Activated naive CD8-positive, alpha-beta T cell treated with anti-CD3 and anti-CD28 coated beads, Interleukin-2, amount 50 U/mL, for 24 hours (primary cell): ENCODE measurements at places on chromosomes 5 and 9.

DNA sequence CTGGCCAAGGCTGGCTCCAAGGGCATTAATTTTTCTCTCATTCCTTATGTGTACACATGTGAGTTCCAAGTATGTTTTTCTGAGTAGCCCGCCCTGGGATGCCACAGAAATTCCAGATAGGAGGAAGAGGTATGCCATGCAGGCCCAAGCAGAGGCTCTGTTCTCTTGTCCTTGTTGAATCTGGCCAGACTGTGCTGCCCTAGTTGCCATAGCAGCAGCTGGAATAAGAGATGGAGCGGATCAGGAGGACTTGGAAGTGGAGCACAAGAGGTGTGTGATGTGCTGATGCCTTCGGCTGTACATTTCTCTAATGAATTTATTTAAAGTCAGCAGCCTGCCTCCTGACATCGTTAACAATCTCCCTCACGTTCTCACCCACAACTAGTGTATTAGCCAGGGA lies 235.6 kb upstream of the RPS23 start:
- no peak for DNase-seq

GRCh38 chr5:72291601-72292000 lies 28.4 kb downstream of the MRPS27 start:
- DNase-seq: no peak

GRCh38 chr9:95584176-95584575 lies 67.4 kb upstream of the PTCH1 start:
- no peak for DNase-seq

GRCh38 chr5:90932052-90932699 lies 373.6 kb downstream of the ADGRV1 start:
- peak; percentile 40 for DNase-seq

DNA sequence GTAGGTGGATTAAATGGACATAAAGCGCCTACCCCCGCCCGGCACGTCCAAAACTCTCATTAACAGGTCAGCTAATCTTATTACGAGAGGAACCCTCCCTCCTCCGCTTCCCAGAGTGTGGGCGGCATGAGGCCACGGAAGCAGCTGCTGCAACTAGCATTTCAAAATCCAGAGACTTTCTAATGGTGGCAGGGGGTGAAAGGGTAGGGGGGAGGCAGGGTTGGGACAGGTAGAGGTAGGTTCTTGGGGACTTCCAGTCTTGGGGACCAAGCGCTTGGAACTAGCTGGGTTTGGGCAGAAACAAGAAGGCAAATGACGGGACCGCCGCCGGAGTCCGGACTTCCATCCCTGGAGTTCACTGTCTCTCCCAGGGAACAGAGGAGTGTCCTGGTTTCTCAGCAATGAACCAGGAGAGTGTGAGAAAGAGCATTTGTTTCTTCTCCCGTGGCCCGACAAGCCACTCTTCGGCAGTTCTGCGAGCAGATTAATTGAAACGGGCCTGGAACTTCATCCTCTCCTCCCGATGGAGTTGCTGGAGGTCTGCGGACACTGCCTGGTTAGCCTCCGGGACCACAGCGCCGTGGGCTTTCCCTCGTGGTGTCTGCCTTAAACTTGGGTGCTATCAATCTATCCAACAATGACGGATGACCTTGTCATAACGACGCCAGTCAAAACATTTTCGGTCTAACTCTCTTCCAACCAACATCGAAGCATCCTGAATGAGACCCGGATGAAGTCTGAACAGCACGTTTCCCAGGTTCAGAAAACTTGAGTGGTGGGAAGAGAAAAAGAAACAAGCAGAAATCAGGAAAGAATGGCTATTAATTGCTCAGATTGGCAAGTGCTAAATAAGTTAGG lies 1.6 kb upstream of the PRDM6 start:
- DNase-seq: no peak

DNA sequence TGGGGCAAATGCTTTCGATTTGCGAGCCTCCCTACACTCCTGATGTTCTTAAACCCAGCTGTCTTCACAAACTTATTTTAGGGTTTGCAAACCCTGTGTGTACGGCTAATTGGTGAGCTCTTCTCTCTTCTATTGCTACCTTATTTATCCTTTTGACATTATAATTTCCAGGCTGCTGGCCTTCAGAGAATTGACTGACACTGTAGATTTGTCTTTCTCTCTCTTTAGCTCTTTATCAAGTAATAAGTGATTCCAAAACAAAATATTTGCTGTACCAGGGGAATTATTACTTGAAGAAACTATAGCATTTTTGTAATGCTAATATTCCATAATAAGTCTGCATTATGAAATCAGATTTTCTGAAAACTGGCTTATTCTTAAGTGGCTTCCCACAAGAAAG lies 92.5 kb downstream of the NPR3 start:
- DNase-seq: no peak

DNA sequence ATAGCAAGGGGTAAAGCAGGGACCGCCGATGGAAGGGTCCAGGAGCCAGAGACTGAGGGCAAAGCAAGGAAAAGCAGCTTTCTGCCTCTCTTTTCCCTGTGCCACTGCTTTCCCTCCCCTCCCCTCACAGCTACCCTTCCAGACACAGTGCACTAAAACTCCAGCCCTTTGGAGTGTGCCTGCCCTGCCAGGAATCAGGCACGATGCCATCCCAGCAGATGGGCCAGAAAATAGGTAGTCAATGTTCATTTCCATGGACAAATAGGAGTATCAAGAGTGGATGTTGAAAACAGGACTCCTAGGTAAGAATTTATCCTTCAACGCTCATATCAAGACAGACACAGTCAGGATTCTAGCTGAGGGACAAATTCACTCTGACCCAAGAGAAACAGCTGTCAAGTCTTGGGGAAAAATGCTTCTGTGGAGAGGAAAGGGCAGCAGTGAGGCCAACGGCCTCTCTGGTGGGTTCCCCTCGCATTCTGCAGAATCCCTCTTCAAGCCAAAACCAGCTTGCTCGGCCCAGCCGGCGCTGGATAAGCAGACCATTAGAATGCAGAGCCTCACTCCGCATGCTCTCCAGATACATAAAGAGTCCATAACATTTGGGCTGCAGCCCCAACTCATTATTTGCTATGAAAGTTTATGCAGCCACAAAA lies 138.0 kb downstream of the CAAP1 start:
- DNase-seq: no peak

GRCh38 chr5:168796593-168797580 lies 217.7 kb upstream of the PANK3 start:
- no peak for DNase-seq

GRCh38 chr9:89489548-89490530 lies 8.1 kb downstream of the SEMA4D start:
- no peak for DNase-seq

DNA sequence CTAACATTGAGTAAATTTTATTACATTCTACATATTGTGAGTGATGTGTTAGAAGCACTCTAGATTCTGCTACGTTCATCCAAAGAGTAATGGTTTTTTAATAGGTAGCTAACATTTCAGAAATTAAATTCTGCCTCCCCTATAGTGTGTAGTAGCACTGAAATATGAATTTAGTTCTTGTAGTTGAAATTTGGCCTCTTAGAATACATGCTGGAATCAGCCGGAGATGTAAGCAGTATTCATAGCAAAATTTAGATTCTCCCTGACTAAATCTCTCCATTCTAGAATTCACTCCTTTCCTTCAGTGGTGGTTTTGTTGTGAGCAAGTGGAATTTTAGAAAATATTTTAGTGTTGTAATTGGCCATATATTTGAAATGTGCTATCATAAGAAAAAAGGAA lies 799.9 kb upstream of the CDH10 start:
- DNase-seq: no peak

DNA sequence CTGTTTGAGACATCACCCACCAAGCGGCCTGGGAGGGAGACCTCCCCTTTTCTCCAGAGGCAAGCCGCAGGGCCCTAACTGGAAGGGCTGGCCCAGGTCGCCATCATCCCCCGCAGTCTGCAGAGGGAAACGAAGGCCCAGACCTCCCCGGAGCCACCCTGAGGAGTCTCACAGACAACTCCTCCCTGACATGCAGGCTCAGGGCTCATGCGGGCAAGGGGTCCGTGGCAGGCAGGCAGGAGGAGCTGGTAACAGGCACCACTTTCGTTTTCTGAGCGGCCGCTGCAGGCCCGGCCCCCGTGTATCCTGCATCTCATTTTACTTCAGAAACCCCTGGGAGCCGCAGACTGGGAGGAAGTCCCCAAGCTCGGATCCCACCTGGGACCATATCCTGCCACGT lies 192.0 kb upstream of the PPP1R26 start:
- no peak for DNase-seq

GRCh38 chr9:93061260-93061751 lies 2.8 kb downstream of the SUSD3 start:
- no peak for DNase-seq

DNA sequence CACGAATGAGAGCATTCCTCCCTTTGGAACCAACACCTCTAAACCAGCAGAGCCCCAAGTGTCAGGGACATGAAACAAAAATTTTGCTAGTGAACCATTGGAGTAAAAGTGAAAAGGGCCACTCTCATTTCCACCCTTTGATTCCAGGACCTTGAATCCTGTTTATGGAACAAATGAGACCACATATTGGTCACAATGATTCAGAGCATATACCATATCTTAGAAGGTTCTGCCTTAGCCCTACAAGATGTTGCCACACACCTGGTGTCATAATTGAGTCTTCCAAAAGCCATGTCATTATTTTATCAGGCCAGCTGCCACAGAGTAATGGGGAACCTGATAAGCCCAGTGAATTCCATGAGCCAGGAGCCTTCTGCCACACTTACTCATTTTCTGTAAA lies 66.3 kb upstream of the ZBTB43 start:
- DNase-seq: no peak

DNA sequence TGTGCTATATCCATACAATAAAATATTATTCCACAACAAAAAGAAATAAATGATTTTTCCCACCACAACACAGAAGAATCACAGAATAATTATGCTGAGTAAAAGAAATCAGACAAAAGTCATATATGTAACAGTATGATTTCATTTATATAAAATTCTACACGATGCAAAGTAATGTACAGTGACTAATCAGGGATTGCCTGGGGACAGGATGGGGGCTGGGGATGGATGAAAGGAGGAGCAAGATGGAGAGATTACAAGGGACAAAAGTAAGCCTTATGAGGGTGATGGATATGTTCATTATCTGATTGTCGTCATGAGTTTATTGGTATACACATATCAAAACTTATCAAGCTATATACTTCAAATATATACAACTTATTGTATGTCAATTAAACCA lies 154.0 kb downstream of the FBN2 start:
- no peak for DNase-seq

- no peak for DNase-seq
Measured at GRCh38 chr9:130490981-130491380, 46.2 kb downstream of the ASS1 start.

DNA sequence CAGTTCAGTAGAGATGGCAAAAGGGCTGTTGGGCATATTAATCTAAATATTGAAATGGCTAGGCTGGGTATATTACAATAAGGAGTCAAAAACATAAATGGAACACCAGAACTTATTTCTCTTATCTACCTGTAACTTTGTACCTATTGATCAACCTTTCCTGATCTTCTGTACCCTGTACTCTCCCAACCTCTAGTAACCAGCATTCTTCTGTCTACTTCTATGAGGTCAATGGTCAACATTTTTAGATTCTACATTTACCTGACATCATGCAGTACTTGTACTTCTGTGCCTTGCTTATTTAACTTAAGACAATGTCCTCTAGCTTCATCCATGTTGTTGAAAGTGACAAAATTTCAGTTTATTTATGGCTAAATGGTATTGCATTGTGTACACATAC lies 467.3 kb downstream of the TAF11L14 start:
- no peak for DNase-seq

- no peak for DNase-seq
Measured at GRCh38 chr9:27212621-27213020, 84.3 kb downstream of the EQTN start.

- peak; percentile 79 for DNase-seq
Measured at GRCh38 chr9:135864447-135865049, 42.8 kb downstream of the CAMSAP1 start.

GRCh38 chr5:169299663-169300467 lies 1.1 kb downstream of the SLIT3 start:
- no peak for DNase-seq

DNA sequence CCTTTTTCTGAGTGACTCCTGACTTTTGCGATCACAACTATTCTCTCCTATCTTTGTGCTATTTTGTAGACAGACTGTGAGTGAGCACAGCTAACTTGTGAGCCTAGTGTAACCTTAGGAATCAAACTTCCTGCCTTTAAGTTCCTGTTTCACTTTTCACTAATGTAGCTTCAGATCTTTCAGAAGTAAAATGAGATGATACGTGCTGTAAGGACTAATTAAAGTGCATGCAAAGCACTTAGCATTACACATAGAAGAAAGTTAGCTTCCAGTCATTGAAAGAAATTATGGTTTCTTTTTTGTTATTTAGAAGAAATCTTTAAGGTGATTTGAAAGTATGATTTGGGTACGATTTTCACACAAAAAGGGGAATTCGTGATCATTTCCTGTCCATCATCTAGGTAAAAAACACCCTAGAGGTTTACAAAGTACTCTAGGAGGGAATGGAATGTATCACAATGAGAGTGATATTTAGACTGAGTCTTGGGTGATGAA lies 122.7 kb downstream of the ST8SIA4 start:
- no peak for DNase-seq

- no peak for DNase-seq
Measured at GRCh38 chr5:35246411-35246810, 16.1 kb upstream of the PRLR start.

DNA sequence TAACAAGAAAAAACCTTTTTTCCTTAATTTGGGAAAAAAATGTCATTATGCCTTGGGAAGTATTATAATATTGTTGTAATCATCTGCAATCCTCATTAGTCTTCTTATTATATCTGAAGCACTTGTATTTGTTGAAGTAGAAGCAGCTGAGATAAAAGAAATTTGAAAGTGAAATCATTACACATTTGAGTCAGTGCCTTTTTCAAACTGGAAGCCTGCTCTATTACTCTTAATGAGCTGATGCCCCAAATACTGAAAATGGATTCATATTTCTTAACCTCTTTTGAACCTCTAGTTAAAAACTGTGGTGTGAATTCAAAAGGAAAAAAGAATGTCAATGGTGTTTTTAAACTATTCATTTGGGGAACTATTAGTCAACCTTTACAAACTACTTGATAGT lies 1027.7 kb downstream of the NR2F1-AS1 start:
- no peak for DNase-seq

- peak; percentile 90 for DNase-seq
Measured at GRCh38 chr9:99823681-99824377, 2.1 kb downstream of the NR4A3 start.

DNA sequence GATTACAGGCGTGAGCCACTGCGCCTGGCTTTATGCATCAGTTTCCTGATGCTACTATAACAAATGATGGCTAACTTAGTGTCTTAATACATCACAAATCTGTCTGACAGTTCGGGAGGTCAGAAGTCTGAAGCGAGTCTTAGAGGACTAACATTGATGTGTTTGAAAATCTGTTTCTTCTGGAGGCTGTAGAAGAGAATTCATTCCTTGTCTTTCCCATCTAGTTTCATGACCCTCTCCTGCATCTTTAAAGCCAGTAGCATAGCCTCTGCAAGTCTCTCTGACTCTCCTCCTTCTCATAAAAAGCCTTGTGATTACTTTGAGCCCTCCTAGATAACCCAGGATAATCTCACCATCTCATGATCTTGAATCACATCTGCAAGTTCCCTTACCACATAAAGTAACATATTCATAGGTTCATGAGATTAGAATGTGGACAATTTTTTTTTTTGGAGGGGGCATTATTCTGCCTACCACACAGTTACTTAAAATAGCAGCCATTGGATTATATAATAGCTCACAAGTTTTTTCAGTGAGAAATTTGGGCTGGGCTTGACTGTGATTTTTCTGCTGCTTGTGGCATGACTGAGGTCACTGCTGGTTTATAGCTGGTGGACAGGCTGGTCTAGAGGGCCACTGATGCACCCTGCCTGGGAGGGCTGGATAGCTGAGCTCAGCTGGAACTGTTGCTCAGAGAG lies 134.8 kb downstream of the FBXL7 start:
- no peak for DNase-seq
